Stimulated activated CD8-positive, alpha-beta memory T cell treated with anti-CD3 and anti-CD28 coated beads, Interleukin-4, amount 100 ng/mL, for 1 hour (primary cell): ENCODE measurements at places on chromosomes 4 and X.

DNA sequence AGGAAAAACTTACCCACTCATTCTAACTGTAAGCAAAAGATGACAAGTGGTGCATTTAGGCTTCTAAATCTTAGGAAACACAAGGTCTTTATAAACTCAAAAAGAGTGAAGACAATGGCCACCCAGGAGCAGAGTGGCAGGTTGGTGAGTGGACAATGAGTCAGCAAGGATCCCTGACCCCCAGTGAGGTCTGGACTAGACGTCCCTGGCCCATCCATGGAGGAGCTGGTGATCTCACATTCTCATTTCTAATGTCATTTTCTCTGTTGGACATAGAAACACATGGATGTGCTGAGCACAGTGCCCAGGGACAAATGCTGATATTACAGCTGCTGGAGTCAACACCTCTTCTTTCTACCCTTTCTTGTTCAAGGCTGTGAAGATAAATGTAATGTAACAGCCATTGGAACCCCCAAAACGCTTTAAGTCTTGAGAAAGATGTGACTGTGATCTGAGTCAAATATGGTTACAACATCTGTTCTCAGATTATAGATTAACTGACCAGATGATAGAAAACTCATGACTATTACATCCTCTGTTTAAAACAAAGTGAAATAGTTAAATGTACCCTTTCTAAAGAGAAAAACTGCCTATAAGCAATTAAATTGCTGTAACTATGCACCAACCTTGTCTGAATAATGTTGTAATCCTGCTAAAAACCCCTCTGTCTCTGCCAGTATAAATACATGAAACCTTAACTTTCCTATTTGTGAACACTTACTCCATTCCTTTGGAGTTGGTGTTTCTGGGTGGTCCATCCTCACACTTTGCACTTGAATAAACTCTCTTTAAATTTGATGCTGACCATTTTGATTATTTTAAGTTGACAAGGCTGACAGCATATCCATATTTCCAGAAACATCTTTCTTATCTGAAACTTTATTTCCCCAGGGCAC, 92.7 kb downstream of the USP46 start:
- no peak for DNase-seq

DNA sequence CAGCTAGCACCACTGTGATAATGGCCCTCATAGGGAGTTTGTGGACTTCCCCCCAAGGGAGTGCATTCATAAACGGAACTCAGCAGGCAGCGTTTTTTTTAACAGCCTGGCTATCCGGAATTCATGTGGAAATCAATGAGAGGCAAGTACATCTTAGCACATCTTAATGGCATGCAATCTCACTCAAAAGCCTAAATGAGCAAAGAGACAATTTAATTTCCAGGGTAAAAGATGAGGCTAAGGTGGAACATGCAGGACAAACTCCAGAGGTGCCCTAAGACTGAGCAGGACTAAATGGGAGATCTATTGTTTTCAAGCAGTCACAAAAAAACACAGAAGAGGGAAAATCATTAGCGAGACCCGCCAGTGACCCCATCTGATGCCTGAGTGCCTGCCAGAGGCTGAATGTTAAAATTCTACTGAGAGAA, 243.5 kb upstream of the KCNIP4 start:
- DNase-seq, result no peak

DNA sequence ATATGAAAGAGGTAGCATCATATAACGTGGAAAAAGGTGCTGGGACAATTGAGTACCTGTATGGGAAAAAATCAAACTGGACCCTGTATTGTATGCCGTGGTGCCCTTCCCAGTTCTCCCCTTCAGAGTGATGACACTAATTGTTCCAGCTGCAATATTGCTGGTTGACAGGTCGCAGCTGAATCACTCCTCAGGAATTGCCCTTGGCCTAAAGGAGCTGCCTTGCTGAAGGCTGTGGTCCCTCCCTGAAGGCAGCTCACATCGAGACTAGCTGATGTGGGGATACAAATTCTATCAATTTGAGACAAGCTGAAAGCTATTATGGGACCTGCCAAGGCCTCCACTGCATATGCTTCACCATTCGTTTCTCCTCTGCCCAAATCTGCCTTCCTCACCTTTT, 39.3 kb upstream of the CXCL8 start:
- no peak for DNase-seq

DNA sequence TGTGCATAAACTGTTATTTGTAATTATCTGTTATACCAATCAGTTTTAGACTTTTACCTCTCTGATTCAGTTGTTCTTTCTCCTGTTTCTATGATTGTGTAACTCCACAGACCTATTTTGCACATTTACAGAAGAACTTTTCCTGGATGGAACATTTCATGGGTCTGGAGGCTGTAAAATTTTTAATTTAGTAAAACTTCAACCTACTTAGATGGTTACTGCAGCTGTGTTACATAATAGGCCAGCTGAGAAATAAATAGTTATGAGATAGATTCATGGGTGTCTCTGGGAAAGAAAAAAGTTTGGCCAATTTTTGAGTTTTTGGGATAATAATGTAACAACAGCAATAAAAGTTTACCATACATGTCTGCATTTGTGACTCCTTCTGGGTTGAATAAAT, 253.5 kb downstream of the ARHGAP24 start:
- DNase-seq, result no peak

GRCh38 chrX:25968920-25969319, 169.2 kb upstream of the MAGEB18 start:
- DNase-seq, result no peak
